Upper lobe of left lung (tissue), 6 donors: ENCODE measurements at places on chromosomes 1 and 21.

DNA sequence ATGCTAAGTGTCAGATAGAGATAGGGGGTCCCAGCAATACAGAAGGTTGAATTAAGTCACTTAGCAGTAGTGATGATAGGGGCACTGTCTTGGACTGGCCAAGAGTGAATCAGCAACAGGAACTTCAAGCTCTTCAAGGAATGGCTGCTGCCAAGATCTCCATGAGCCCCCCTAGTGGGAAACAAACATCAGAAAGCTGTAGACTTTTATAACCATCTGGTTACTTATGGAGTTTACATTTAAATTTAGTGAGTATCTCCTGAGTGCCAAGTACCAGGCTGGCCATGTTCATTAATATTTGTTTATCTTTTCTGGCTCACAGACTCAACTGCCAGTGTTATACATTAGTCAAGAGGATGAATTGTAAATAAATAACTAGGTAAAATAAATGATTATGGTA, 327.3 kb downstream of the TTLL7 start:
- no peak for DNase-seq

- DNase-seq, result peak; percentile 82
Observed at GRCh38 chr1:228471154-228471761, 15.9 kb upstream of the RNF187 start.

DNA sequence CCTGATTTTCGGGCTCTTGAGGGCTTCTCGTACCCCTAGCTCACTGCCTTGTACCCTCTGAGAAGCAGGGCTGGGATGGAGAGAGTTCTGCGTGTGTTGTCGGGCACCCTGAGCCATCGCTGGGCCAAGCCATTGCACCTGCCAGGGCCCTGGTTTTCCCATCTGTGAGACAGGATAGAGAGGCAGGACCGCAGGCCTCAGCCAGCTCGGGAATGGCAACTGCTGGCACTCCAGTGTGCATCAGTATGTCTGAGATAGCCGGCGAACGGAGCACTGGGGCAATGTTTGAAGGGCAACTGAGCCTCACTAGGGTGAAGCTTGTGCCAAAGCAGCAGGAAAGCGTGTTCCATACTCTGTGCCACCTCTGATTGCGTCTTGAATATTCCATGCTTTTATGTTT, 66.9 kb downstream of the TENT5C start:
- peak; percentile 24 for DNase-seq

- DNase-seq, result no peak
Observed at GRCh38 chr1:216047811-216048572, 375.3 kb downstream of the USH2A start.

GRCh38 chr1:42332877-42333276, 2.2 kb downstream of the FOXJ3 start:
- DNase-seq, result no peak

- DNase-seq, result no peak
Observed at GRCh38 chr1:231611111-231611510, 15.5 kb upstream of the DISC1 start.

DNA sequence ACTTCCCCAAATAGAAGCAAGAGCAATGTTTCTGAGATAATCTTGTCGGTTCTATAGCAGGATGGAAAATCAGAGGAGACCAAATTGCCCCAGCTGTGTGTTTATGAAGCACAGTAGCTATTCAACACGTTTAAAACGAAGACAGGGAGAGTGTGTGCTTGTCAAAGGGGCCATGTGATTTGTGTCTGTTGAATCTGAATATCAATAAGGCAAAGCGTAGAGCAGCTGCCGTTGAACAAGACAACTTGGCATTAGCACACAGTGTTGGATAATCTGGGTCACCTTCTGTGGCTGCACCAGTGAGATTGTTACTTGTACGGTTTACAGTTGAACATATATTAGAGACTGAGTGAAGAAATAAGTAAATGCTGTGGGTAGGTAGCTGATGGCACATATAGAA, 1.0 kb downstream of the CRB1 start:
- DNase-seq, result no peak

- peak; percentile 74 for DNase-seq
Observed at GRCh38 chr1:226981386-226981817, 41.3 kb downstream of the COQ8A start.

DNA sequence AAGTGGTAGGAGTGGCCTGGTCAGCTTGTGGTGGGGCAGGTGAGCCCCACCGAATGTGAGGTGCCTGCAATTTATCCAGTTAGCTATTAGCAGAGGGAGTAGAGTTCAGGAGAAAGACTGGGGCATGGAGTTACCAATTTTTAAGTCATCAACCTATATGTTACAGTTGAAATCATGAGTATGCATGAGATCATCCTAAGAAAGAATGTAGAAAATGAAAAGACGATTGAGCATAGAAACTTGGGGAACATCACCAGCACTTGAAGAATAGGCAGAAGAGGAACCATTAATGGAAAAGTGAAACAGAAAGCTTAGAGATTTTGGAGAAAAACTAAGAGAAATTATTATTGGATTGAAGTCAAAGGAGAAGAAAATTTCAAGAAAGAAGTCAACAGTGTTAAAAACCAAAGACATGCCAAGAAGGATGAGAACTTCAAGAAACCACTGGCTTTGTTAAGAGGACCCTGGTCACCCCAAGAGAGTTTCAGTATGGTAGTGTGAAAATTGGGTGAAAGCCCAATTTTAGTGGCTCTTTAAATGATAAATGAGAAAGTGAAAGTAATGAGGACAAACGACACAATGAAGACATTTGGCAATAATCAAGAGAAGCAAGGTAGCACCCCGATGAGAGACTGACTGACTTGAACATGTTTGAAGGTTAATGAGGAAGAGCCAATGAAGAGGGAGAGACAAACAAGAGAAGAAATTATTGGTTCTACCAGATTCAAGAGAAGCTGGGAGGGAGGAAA, 36.7 kb downstream of the DNASE2B start:
- no peak for DNase-seq

- DNase-seq, result no peak
Observed at GRCh38 chr1:159932296-159933285, 7.3 kb upstream of the TAGLN2 start.

- no peak for DNase-seq
Observed at GRCh38 chr1:12051361-12051760, 11.7 kb upstream of the TNFRSF8 start.

GRCh38 chr1:23478896-23479665, 4.9 kb downstream of the ASAP3 start:
- DNase-seq, result peak; percentile 88

GRCh38 chr1:25066256-25066655, 136.2 kb upstream of the RUNX3 start:
- DNase-seq, result no peak

- DNase-seq, result no peak
Observed at GRCh38 chr1:203152158-203153034, 23.2 kb downstream of the MYBPH start.

DNA sequence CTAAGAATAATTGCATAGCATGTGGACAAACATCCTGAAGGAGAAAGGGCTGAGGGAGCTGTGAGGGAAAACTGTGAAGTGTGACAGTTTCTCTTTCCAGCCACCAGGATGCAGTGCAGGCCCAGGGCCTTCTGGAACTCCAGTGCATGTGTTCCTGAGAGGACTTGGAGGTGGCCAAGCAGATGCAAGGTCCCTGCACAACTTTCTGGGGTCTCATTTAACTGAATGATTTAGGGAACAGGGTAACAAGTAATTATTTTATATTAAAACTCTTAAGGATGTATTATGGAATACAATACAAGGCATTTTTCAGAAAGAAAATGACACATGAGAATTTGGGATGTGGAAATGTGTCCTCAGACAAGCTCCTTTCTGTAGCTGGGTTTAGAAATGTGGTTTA, 61.2 kb upstream of the MCOLN3 start:
- peak; percentile 64 for DNase-seq

GRCh38 chr1:184958554-184959353, 15.6 kb downstream of the NIBAN1 start:
- DNase-seq, result no peak
